ENCODE measurements at places on chromosomes 1 and 21.

DNA sequence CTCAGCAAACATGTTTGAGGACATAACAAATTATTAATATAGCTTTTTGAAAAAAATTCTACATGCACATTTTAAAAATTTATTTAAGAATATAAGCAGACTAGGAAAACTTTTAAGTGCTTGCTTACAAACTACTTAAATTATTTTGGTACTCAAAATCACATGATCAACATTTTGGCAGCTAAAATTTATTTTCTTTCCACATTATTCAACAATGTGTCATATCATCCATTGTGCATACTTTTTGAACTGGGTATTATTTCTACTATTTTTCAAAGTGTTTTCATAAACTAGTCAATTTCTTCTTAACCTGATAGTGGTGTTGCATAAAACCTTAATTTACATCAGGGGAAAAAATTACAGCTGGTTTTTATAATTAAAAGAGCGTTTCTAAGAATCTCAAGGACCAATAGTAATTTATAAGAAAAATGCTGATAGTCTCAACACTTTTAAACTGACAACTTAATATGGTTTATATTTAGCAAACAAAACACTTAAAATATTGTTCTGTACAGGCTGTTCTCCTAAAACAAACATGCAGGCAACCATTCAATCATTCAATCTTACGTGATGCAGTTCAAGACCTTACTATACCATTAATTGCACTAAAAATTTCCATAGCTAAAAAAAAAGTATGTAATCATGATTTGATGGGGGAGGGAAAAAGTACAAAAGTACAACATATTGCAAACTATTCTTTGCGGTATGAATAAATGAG is 105.0 kb downstream of the GPATCH2 start:
- DNase-seq, result no peak

DNA sequence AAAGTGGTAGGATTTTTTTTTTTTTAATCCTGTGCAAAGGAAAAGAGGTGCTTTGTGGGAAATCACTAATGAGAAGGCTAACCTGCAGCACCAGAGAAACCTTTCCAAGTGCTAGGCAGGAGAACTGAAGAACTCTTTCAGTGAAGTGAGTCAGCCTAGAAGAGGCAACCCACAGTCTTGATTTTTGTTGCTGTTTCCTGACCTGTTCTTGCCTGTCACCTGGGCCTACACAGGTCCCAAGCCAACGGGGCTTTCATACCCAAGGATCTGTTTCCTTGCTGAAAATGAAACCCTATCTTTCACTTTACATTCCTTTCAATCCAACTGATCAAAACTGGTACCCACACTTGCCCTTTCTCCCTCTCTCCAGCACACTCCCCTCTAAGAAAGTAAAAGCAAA is 7.1 kb upstream of the IKBKE start:
- no peak for DNase-seq

- no peak for DNase-seq
Observed at GRCh38 chr1:74731399-74732052, 1.3 kb downstream of the CRYZ start.

- peak; percentile 25 for DNase-seq
Observed at GRCh38 chr1:22053017-22053860, 730 bp downstream of the CDC42 start.

DNA sequence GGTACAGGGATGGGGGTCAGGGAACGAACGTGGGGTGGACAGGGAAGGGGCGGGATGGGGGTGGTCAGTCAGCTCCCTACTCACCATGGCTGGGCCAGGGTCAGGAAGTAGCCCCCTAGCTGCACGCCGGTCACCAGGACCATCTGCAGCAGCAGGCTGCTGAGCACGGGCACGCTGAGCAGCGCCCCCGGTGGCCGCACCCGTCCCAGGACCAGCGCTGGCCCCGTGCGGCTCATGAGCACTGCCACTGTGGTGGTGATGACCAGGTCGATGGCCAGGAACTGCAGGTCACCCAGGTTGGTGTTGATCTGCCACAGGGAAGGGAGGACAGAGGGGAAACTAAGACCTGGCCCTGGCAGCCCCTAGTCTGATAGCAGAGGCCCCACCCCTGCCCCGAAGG is 6.5 kb upstream of the MFAP2 start:
- no peak for DNase-seq

Data from KG1 (cell line).